ENCODE measurements at places on chromosomes 6 and 20. TPM values are rescaled to one million over a fixed set of nuclear protein-coding genes. Genes with fewer than 3 reads are reported as not detected.

RIPPLY2 gene
- total RNA-seq, result not detected

B3GALT4 gene
- total RNA-seq, result 4.2 TPM

SCUBE3 gene
- 4.2 TPM for total RNA-seq

FOXP4 gene
- 7.2 TPM for total RNA-seq

RTEL1 gene
- total RNA-seq, result 14.3 TPM

MTHFD1L gene
- 49.6 TPM for total RNA-seq

ZNF334 gene
- total RNA-seq, result 2.7 TPM

LY6G6C gene
- total RNA-seq, result not detected

MATN4 gene
- total RNA-seq, result not detected

Data from smooth muscle cell of the umbilical artery (primary cell).